ENCODE measurements at places on chromosomes 1 and 21.

GRCh38 chr1:190679454-190679853 lies 201.8 kb upstream of the BRINP3 start:
- no peak for DNase-seq

DNA sequence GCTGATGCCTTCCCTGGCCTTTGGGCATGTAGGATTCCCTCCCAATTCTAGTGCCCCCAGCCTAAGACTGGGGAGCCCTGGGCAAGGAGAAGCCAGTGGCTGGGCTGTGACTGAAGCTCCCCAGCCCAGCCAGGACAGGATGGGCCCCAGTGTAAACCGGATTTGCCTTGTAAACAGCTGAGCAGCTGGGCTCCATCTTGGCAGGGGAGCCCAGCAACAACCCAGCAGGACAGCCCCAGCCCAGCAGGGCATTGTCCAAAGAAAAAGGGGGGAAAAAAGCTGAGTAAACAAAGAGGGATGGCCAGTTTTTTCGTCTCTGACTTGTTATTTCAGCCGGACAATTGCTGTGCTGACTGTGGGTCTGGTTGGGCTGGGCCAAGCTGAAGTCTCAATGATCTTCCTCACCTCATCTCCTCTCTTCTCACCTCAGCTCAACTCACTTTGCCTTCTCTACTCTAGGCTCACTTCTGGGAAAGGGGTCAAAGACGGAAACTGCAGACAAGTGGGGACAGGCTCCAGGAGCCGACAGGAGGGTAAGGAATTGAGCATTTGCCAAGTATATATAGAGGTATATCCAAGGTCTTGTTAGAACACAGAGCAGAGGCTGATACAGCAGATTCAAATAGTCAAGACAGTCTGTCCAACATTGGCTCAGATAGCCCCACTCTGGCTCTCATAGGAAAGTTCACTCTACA lies 97.7 kb downstream of the TMEM53 start:
- DNase-seq: no peak

GRCh38 chr1:9075022-9075421 lies 5.6 kb upstream of the SLC2A5 start:
- DNase-seq: no peak

- no peak for DNase-seq
Measured at GRCh38 chr21:20040768-20041167, 957.4 kb upstream of the NCAM2 start.

DNA sequence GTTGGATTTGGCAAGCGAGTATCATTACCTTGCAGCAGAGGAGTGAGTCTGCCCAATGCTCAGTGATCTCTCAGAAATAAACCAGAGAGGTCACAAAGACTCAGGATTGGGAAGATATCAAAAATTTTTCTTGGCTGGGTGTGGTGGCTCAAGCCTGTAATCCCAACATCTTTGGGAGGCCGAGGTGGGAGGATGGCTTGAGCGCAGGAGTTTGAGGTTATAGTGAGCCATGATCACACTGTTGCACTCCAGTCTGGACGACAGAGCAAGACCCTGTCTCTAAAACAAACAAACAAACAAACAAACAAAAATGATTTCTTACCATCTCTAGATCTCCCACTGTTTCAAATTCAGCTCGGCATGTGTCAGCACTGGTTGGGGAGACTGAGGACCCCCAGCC lies 13.3 kb upstream of the BECN2 start:
- DNase-seq: no peak

DNA sequence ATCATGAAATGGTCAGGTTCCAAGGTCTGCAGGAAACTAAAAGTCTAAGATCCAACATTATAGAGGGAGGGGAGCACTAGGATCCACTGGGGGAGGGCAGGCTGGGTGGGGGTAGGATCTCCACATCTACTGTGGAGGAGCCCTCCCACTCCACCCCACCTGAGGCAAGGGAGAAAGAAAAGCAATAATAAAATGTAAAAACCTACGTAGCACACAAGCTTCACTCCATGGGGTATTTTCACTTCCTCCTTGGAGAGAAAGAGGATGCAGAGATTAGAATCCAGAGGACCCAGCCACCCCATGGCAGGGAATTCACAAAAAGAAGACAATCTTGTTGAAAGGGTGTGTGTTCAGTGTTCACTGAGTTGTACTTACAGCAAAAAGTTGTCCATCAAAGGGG lies 14.4 kb downstream of the SPOCD1 start:
- no peak for DNase-seq

DNA sequence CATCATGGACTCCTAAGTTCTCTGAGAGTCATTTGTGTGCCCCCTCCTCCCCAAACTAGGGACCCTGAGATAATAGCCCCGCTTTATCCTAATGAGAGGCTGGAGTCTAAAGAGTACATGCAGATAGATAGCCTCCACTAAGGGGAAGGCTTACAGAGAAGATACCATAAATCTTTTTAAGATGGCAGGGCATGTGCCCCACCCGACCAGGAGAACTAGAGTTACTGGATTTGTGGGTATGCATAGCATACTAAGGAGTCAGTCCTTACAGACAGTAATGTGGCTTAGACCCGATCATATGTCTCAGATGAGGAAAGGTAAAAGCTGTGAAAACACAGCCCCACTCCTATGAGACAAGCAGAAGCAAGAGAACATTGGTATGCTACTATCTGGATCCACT lies 25.7 kb upstream of the PKN2 start:
- no peak for DNase-seq

Data from foreskin melanocyte (primary cell).